ENCODE measurements at places on chromosomes 5 and 9.

- DNase-seq, result no peak
Observed at GRCh38 chr5:167511276-167511675, 780.2 kb upstream of the WWC1 start.

DNA sequence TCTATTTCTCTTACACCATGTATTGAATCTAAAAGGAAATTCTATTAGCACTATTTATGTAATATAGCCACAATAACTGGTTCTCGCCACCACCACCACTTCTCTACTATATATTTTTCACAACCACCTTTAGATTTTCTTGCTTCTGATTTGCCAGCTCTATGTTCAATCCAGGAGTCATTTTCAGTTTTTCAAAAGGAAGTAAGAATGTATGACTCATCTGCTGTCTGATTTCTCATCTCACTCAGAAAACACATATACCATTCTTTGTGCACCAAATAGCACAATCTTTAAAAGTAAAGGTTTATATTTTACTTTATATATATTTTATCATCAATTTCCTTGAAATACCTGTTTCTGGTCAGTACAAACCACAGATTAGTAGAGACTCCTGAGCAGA lies 1127.5 kb downstream of the TAF11L14 start:
- DNase-seq, result no peak

- DNase-seq, result no peak
Observed at GRCh38 chr5:111694133-111694532, 62.9 kb downstream of the NREP start.

GRCh38 chr9:113464286-113464660 lies 746 bp downstream of the RGS3 start:
- DNase-seq, result no peak

DNA sequence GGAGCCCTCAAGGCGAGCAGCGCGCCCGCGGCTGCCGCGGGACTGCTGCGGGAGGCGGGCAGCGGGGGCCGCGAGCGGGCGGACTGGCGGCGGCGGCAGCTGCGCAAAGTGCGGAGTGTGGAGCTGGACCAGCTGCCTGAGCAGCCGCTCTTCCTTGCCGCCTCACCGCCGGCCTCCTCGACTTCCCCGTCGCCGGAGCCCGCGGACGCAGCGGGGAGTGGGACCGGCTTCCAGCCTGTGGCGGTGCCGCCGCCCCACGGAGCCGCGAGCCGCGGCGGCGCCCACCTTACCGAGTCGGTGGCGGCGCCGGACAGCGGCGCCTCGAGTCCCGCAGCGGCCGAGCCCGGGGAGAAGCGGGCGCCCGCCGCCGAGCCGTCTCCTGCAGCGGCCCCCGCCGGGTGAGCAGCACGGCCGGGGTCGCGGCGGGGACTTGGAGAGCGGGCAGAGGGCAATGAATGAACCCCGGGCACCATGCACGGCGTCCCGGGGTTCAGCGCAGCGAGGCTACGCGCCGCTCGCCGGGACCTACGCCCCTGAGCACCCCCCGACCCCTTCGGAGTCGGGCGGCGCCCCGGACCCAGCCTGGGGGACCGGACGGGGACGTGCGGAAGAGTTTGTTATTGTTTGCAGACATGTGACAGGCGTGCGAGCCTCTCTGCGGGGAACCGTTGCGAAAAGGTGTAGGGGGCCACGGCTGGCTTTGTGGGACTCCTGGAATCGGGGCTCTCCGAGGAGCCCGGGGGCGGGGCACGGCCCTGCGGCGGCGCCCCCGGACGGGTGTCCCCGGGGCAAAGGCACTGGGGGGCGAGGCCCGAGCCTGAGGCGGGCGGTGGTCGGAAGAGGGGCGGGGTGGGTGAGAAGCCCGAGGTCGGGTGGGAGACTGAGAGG lies 553 bp downstream of the MAP3K1 start:
- DNase-seq, result no peak

GRCh38 chr9:23379842-23380241 lies 446.2 kb downstream of the ELAVL2 start:
- DNase-seq, result no peak

- no peak for DNase-seq
Observed at GRCh38 chr5:74433896-74434829, 206.4 kb downstream of the ENC1 start.
